ENCODE measurements at places on chromosomes 1 and 21.

DNA sequence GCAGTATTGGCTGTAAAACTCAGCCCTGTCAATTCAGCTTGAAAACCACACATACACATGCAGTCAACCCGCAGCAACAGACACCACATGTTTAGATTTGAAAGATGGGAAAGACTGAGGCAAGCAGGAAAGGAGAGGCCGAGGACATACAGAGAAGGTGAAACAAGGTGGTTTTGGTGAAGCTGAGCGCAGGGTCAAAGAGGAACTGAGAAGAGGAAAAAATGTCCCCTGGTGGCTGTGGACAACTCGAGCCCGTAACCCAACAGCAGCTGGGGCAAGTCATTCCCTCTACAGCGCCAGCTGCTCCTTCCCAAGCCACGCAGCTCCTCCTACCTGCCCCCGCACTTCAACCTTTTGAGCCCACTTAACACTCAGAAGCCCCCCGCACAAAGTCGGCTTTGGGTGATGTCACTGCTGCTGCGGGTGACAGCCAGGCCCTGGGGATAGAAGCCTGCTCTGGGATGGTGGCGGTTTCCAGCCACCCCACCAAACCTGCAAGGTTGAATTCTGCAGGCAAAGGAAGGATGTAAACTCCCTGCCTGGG lies 63.0 kb downstream of the KCNN3 start:
- no peak for DNase-seq

GRCh38 chr1:245484176-245484575 lies 329.4 kb downstream of the KIF26B start:
- no peak for DNase-seq

DNA sequence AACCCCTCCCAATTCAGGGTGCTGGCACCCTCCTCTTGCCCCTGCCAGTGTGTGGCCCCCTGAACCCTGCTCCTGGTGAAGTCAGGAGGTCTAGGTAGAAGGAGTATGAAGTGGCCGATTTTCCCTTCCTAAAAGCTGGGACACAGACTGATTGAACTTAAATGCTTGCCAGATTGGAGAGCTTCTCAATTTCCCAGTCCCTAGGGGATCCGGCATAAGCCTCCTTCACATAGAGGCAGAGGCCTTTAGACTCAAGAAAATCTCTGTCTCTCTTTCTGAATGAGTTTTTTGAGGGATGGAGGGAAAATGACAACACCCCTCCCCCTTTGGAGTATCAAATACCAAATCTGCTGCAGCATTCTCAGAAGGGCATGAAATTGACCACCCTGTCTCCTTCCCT lies 51.5 kb downstream of the SYT2 start:
- no peak for DNase-seq

DNA sequence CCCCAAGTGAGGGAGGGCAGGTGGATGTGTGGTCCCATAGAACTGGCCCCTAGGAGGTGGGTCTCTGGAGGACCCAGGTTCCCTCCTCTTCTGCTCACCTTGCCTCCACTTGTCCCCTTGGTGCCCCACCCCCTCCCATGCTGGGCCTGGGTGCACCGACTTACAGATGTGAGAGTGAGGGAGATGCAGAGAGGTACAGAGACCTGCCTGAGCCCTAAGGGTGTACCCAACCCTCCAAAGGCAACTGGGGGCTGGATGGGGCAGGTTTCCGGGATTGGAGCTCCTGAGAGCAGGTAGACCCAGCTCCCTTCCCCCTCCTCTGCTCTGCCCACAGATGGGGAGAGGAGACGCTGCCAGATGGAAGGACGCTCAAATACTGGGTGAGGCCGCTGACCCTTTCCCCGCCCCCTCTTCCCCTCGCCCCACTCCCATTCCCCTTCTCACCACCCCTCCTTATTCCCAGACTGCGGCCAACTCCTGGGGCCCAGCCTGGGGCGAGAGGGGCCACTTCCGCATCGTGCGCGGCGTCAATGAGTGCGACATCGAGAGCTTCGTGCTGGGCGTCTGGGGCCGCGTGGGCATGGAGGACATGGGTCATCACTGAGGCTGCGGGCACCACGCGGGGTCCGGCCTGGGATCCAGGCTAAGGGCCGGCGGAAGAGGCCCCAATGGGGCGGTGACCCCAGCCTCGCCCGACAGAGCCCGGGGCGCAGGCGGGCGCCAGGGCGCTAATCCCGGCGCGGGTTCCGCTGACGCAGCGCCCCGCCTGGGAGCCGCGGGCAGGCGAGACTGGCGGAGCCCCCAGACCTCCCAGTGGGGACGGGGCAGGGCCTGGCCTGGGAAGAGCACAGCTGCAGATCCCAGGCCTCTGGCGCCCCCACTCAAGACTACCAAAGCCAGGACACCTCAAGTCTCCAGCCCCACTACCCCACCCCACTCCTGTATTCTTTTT lies 10.3 kb downstream of the TINAGL1 start:
- DNase-seq: no peak

DNA sequence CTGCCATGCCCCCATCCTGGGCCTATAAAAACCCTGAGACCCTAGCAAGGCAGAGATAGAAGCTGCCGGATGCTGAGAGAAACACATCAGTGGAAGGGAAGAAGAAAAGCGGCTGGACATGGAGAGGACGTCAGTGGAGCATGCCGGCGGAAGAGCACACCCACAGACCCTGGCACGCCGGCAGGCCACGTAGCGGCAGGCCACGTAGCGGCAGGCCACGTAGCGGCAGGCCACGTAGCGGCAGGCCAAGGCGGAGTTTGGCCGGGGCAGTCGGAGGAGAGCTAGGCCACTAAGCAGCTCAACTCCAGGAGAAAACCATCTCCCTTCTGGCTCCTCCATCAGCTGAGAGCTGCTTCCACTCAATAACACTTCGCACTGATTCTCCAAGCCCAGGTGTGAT lies 35.1 kb downstream of the LRRC3 start:
- DNase-seq: no peak

GRCh38 chr1:239633432-239633831 lies 247.1 kb downstream of the CHRM3 start:
- no peak for DNase-seq
